Activated naive CD4-positive, alpha-beta T cell treated with anti-CD3 and anti-CD28 coated beads, Interleukin-2, amount 50 U/mL, for 16 hours (primary cell): ENCODE measurements at places on chromosomes 2 and 18.

DNA sequence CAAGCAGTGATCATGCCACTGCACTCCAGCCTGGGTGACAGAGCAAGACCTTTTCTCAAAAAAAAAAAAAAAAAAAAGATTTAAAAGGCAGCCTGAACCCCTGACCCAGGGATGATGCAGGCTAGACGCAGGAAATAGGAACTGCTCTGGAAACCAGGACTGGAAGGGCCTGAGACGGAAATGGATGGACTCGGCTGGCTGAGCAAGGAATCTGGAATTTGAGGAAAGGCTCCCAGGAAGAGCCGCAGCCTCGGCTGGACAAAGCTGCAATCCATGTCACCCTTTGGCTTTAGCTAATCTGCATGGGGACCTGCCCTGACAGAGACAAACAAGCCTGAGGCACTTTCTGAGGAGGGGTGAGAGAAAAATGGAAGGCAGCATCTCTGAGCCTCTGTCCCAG, 55.0 kb upstream of the DAPL1 start:
- DNase-seq, result no peak

GRCh38 chr2:71664161-71664560, 210.8 kb downstream of the DYSF start:
- DNase-seq, result no peak

DNA sequence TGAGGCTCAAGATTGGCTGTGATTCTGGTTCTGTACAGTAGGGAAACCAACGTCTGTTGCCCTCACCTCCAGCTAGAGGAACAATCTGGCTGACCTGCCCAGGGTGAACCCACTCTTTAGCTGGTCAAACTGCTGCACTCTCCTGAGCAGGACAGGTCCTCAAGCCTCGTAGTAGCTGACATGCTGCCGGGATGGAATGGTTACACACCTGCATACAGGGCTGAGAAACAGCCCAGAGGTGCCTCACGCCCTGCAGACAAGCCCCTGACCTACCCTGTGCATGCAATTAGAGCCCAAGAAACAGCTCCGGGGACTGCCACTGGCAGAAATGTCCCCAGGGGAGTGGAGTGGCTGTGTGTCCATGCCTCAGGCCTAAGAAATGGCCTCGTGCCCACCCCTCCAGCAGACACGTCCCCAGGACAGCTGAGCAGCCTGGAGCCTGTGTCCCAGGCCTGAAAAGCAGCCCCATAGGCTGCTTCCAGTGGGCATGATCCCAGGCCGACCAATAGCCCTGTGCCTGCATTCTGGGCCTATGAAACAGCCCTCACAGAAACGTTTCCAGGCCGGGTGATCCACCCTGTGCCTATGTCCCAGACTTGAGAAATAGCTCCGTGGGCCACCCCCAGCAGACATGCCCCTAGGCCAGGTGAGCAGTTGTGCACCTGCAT, 25.4 kb downstream of the BOLL start:
- no peak for DNase-seq

GRCh38 chr18:9872823-9873222, 12.9 kb upstream of the TXNDC2 start:
- no peak for DNase-seq

DNA sequence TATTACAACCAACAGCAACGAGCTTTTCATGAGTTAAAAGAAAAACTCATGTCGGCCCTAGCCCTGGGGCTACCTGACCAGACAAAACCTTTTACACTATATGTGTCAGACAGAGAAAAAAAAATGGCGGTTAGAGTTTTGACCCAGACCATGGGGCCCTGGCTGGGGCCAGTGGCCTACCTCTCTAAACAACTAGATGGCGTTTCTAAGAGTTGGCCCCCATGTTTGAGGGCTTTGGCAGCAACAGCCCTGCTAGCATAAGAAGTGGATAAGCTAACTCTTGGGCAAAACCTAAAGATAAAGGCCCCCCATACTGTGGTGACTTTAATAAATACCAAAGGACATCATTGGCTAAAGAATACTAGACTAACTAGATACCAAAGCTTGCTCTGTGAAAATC, 39.3 kb downstream of the TFPI start:
- no peak for DNase-seq
